ENCODE measurements at places on chromosomes 5 and 9.

DNA sequence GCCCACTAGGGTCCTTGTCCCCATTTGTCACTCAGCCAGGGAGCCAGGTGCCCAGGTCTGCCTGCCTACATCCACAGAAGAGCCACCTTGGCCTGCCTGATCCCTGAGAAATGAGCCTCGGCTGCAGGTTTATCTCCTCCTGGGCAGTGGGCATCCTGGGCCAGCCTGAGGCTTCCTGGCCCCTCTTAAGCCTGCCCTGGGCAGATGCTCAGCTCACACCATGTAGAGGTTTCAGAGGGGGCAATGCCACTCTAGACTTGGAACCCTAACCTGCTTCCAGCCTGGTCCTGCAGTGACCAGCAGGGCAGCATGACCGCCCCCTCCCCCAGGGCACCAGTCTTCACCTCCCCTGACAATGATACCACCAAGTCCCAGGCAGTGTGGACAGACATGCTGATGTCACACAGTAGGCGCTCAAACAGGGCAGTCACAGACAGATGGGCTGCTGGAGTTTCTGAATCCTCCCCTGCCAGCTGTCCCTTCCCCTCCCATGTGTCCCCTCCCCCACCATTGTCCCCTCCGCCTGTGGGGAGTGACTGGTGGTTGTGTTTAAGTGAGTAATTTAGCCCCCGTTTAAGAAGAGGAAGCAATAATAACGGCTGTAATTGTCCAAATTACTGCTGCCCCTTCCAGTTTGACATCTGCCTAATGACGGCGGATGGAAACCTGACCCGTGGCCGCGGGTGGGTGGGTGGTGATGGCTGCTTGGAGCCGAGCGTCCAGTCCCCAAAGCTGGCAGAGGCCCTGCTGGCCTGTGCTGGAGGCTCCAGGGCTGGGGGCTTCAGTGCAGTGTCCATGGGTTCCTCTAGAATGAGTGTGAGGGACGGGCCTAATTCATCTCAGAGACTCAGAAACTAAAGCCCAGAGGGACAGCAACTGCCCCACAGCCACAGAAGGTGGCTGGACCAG is 147.7 kb downstream of the BARX1 start:
- DNase-seq: no peak

DNA sequence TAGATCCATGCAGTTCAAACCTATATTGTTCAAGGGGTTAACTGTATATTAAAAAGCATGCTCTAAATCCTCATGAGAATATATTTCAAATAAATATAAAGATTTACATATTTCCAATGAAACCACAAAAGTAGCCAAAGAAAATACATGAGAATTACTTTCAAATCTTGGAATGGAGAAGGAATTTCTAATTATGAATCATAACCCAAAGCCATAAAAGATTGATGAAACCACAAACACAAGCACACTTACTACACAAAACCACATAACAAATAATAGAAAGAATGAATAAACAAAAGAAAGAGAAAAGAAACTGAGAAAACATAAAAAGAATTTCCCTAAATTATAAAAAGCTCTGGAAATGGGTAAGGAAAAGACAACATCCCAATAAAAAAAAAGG is 16.0 kb downstream of the ERP44 start:
- DNase-seq: no peak

GRCh38 chr5:61274511-61274911 is 57.5 kb upstream of the ZSWIM6 start:
- DNase-seq: no peak

DNA sequence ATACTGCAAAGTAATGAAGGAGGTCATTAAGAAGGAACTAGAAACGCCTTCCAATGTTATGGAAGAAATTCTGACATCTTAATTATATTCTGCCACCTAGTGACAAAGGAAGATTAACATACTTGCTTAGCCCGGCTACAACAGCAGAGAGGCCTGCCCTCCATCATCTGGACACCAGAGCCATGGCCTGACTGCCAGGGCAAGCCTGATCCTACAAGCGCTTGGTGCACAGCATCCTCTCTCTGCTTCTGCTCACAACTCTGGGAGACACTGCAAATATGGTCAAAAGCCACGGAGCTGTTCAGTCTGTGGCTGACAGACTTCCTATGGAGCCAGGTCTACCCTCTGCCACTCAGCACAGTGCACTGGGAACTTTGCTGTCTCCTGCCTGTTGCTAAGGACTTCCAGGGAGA is 87.3 kb upstream of the SLC44A1 start:
- DNase-seq: no peak

DNA sequence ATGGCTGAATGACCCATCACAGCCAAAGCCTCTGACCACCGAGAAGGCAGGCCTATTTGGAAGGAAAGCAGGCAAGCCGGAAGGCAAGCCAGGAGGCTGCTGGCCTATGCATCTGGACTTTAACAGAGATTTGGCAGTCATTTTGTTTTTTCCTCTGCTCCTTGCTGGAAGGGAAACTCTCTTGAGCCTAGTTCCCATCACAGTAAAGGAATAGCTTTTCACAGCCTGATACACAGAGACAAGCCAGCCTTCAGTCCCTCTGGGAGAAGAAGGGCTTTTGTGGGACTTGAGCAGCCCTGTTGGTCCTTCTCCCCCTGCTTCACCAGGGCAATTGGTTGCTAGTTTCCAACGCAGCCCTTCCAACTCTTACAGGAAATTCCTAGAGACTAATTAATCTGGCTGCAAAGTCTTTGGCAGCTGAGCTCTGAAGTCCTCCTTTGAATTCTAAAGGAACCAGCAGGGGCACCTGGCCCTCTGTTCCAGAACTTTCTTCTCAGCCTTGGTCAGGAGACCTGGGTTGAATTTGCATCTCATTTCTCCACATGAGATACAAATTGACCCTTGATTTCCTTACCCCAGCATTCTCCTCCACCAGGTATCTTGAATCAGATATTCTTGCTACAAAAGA is 157.3 kb upstream of the EPB41L4A start:
- no peak for DNase-seq

- DNase-seq: no peak
Measured at GRCh38 chr5:93076566-93076965, 504.5 kb downstream of the NR2F1-AS1 start.

DNA sequence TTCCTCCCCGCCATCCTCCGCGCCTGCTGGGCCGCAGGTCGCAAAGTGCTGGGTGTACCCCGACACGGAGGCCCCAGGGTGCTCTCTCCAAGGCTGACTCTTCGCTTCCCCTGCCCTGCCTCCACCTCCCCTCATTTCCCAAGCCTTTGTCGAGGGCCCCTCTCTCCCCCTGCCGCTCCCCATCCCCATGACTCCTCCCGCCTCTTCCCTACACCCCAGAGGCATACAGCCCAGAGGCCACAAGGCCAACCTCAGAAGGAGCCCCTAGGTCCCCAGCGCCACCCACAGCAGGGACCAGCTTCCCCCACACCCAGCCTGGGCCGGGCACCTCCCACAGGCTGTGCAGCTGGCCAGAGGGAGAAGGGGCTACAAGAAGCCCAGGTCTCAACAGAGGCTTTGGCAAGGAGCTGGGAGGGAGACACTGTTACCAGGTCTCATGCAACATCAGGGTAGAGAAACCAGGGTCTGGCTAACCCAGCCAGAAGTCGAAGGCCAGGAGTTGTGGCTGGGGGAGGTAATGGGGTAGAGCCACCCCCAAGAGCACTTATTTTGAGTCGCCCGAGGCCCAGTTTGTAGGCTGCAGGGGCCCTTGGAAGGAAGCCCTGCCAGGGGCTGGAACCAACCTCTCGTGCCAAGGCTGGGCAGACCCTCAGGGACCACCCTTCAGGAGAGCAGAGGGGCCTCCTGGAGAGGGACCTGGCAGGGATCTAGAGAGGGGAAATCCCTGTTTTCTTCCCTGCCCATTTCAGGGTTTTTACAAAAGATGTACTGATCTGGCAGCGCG is 24.5 kb upstream of the SARDH start:
- DNase-seq: no peak

GRCh38 chr5:132058646-132059042 is 1.8 kb upstream of the IL3 start:
- no peak for DNase-seq

DNA sequence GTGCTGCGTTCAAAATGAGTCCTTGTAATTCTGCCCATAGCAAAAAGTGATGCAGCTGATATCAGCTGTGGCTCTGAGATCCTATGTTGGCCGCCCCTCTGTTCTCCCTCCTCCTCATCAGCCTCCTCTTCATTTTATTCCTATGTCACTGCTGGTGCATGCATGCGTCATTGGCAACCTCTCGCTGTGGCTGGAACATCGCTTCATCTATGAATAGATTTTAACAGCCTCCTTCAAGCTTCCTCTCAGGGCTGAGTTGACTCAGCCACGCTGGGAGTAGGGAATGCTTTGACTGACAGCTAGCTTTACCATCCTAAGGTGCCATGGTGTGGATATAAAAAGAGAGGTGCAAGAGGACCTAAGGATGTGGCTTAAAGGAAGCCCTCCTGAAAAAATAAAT is 303.5 kb downstream of the PLK2 start:
- no peak for DNase-seq

DNA sequence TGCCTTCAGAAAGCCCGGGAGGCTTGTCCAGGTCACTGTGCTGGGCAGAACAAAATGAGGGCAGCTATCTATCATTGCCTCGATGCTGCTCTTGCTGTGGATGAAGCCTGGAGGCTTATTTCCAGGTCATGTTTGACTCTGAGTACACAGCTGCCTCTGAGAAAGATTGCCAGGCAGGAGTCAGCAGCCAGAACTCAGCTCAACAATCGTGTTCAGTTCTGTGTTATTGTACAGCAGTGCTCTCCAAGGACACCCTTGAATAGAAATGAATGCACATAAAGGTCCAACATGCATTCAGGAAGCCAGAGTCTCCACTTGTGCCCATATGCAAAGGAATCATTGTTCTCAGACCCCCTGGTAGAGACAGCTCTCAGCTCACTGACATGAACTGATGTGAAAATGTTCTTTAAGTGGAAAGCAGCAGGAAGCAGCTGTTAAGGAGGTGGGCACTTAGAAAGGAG is 61.7 kb upstream of the ZFR start:
- DNase-seq: no peak

DNA sequence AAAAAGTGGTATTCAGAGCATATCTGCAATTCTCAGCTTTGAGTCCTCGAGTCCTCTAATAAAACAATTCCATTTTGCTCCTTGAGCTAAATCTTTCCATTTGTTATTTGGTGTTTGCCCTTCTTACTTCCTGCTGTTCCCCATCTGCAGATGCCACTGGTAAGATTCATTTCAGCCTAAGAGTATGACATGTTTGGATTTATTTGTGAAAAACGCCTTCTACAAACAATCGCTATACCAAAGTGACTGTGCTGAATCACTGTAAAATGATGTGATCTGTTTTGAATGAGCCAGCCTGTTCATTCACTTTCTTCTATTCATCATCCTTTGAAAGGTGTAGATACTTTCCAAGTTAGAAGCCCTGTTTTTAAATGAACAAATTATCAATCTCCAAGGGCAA is 27.7 kb downstream of the KCTD16 start:
- no peak for DNase-seq

- no peak for DNase-seq
Measured at GRCh38 chr9:94846739-94847138, 120.2 kb downstream of the AOPEP start.

DNA sequence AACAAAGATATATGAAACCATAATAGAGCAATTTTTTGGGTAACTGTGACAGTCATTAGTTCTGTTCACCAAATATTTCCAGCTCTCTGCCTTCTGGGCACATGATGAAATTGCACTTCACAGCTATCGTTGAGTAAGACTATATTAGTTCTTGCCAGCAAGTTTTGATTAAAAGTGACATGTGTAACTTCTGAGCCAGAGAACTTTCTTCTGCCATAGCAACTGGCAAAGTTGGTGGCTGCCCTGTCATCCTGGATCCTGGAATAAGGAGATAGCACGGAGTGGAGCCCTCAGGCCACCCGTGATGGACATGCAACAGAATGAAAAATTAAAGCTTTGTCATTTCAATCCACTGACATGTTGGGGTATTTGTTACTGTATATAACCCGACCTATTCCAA is 194.4 kb upstream of the VCAN start:
- DNase-seq: no peak

GRCh38 chr9:122113574-122113973 is 20.5 kb upstream of the TTLL11 start:
- no peak for DNase-seq

- DNase-seq: no peak
Measured at GRCh38 chr5:82808960-82809359, 268.2 kb downstream of the TMEM167A start.

- DNase-seq: no peak
Measured at GRCh38 chr5:8288334-8288733, 419.4 kb downstream of the MTRR start.

GRCh38 chr5:109743041-109743531 is 53.4 kb downstream of the MAN2A1 start:
- no peak for DNase-seq

- no peak for DNase-seq
Measured at GRCh38 chr9:92592946-92593861, 57.4 kb upstream of the ECM2 start.

GRCh38 chr5:82931110-82931509 is 146.1 kb downstream of the TMEM167A start:
- no peak for DNase-seq

- DNase-seq: no peak
Measured at GRCh38 chr5:74281166-74281565, 359.4 kb downstream of the ENC1 start.

DNA sequence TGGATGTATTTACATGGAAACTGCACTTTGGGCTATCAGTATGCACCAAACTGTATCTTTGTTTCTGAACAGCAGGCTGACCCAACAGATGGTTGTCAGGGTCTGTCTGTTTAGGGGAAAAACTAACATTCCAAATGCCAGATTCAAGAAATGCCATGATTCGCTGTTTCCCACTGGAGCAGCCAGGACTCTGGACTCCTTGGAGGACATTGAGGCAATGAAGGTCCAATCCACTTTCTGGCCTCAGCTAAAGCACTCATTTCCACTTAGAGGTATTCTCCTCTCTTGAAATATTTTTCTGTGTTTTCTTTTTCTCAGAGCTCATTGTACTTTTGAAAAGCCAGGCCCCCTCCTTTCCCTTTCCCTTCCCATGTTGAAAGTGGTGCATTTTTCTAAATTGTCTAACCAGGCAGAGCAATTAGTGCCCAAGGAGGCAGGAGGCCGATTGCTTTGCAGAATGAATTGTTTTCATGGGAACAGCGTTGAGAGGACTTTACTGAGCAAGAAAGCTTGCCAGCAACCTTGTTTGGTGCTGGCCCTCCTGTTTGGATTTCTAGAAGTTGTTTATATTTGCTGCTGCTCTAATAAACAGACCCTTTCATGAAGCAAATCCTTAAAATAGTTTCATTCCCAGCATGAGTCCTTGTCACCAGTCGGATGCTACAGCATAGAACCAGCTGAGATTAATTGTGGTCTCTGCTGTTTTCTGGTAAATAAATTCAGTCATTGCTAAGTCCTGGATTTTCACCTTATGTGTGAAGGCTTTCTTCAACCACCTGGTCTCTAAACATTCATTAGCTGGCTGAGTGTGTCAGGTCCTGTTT is 132.8 kb upstream of the TAF11L2 start:
- no peak for DNase-seq
